HFF-Myc (cell line): ENCODE measurements at places on chromosomes 2 and 18.

DNA sequence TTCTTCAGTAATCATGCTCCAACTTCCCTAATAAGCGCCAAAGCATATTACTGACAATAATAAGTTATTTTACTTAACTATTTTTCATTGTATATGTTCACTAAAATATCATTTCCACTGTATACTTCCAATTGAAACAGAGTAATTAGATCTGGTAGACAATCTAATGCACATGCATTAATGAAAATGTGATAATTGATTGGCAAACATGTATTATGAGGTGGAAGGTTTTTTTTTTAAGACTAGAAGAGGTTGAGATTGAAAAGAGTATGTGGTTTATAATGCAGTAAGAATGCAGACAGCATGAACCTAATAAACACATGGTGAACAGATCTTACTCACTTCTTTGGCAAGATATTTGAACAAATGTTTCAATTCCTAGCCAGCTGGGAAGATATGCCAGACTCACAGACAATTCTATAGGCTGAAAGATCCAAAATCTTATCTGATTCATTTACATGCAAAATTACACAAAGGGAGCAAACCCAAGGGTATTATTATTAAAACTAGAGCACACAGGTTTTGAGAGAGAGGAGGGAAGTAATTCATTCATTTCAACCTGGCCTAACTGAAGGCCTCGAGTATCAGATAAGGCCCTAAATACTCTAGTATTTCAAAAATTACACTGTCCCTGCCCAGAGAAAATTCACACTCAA, 2.8 kb downstream of the NCKAP1 start:
- peak; percentile 52 for DNase-seq

- DNase-seq = no peak
Measured at GRCh38 chr2:211690736-211691135, 847.9 kb downstream of the ERBB4 start.

GRCh38 chr2:109085912-109086742, 42.9 kb upstream of the SH3RF3 start:
- no peak for DNase-seq

DNA sequence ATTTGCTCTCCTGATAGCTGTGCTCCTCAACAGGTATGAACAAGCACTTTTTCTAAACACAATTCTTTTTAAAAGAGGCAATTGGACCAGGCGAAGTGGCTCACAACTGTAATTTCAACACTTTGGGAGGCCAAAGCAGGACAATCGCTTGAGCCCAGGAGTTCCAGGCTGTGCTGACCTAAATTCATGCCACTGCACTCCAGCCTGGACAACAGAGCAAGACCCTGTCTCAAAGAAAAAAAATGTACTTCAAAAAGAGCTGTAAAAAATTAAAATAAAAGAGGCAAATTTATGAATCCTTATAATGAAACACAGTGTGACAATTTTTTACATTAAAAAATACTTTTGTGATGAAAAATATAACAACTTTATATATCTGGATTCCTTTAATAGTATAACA, 1.8 kb upstream of the FAM124B start:
- no peak for DNase-seq

DNA sequence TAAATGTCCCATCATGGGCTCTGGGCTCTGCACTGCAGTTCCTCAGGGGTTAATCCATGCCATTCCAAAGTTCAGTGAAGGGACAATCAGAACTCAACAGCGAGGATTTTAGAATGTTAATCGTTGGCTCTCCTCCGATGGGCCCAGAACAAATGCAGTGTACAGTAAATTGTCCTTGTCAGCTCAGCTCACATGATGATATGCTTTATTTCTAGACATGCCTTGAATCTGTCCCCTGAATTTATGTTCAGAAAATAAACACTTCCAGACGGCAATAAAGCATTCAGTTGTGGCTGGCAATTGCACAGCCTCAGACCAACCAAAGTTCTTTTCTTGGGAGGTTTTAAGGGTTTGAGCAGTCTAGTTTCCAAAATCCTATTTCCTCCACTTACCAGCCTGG, 981.2 kb downstream of the BCL11A start:
- DNase-seq = no peak

DNA sequence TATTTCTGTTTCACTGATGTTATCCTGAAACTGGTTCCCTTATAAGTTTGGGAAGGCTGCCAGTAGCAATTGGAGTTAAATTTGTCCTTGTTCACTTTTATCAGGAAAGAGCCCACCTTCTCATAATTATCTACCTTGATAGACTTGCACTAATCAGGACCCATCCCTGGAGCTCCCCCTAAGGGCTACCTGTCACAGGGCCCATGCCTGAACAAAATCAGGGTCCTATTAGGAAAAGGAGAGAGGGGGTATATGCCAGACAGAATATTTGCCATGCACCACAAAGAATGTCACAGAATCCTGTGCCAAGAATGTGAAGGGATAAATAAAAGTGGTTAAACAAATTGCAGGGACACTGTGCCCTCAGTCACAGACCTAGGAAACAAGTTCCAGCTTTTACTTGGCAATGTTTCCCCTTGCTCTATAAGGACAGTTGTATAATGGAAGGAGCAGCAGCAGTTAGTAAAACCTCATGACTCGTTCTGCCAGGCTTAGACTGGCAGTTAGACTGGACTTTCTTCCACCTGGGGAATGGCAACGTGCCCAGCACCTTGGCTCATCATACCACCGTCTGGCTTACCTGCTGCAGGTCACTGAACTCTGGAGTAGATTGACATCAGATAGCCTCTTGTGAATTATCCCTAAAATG, 32.3 kb upstream of the VWC2L start:
- DNase-seq = no peak

GRCh38 chr2:238627899-238628298, 201.2 kb downstream of the ASB1 start:
- DNase-seq = no peak

GRCh38 chr2:128442891-128443302, 124.2 kb upstream of the HS6ST1 start:
- DNase-seq = no peak

DNA sequence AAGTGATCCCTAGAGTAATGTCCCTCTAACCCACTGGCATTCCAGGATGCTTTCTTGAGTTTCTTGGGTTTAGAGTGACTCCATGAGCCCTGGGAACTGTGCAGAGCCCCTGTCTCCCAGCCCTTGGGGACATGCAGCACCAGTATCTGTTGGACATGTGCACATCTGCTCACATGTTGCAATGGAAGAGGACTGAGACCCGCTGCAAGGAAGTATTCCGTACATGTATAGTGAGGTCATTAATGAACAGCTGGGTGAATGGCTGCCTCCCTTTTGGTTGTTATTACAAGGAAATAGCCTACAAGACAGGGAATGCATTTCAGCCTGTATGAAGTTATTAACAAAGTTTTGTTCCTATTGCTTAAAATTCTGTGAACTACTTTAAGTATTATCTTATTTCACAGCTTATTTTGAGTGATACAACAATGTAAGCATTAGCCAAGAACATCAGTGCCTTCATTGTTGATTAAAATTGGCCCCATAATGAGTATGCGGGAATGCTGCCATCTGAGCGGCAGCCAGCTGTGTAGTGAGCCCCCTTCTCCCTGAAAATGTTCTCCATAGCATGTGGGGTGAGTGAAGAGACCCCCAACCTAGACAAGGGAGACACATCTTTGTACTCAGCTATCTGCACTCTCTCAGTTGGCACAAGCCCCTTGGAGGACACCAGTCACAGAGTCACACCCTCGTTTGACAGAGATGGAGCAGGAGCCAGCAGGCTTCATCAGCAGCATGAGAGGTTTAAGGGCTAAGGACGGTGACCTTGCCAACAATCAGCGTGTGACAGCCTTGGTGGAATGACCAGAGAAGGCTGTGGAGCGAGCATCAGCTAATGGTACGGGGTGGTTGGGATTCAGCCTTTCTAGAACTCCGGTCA, 87.4 kb downstream of the FAM210A start:
- no peak for DNase-seq

DNA sequence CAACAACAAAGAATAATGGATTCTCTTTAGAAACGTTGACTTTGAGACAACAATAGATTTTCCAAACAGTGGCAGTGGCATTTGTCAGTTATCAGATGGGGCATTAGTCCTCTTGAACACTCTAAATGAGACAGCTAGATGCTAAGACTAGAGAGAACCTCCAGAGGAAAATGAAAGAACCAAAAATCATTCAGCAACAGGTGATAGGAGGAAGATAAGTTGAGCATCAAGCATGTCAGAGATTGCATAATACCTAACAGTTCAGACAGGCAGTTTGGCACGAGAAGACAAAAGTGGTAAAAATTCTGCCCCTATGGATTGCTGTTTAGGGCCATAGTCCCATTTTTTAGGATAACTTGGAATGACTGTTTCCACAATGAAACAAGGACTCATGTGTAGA, 67.9 kb upstream of the NOL4 start:
- DNase-seq = no peak

DNA sequence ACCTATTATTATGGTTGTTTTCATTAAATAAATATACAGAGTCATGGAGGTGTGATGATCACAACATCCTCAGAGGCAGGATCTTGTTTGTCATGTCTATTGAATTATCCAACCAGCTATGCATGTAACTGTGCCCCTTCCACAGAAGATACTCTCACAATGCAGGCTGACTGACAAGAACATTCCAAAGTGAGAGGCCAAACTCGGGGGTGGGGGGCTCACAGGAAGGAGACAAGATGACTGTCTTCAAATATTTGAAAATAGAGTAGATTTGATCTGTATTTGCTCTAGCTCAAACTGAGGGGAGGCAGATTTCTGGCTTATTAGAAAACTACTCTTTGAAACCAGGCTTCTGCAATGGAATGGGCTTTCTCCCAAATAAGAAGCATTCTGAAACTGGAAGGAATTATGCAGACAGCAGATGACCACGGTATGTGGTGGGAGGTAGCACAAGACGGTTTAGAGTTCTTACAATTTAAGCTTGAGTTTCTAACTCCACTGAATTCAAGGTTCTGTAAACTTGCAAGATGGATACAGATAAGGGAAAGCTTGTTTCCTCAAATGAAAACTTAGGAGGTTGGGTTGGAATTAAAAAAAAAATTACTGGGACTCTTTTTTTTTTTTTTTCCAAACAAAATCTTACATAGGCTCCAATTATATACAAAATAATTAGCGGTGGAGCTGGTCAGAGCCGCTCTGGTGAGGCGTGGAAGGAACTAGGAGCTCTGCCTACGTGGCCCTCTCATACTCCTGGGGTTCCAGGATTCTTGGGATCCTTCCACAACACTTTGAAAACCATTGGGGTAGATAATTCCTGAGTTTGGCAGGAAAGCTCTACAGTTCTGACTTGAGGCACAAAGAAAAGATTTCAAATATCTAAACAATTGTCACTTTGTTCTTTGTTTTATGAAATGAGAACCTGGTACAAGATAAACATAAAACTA, 79.3 kb downstream of the PLA2R1 start:
- no peak for DNase-seq

DNA sequence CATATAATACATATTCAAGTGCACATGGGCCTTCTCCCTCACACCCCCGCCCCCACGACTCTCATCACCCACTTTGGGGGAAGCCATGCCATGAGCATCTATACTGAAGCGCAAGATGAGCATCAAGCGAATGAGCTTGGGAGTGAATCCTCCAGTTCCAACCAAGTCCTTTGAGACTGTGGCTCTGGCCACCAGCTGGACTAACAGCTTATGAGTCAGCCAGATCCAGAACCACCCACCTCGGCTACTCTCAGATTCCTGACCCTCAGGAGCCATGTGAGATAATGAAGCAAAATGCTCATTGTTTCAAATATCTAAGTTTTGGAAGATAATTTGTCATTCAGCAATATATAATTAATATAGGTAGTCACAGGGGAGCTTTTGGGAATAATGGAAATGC, 22.2 kb upstream of the IL1RL1 start:
- DNase-seq = no peak

GRCh38 chr18:39660141-39660540, 2094.5 kb upstream of the CELF4 start:
- DNase-seq = no peak

- no peak for DNase-seq
Measured at GRCh38 chr2:65863713-65864112, 431.3 kb upstream of the SPRED2 start.

DNA sequence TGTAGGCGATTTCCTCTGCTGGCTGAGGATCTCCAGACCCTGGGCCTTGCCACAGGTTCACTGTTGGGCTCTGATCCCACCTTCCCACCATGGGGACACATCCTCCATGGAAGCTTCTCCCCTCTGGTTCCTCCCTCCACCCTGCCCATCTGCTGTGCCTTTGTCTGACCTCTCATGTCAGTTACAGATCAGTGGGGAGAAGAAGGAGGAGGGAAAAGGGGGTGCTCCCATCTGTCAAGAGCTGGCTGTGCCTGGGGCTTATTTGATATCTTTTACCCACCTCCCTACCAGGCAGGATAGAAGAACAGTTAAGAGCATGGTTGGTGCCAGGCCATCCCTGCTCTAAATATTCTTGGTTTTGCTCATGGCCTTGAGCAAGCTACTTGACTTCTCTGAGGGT, 12.3 kb upstream of the DNAJB2 start:
- DNase-seq = no peak

- no peak for DNase-seq
Measured at GRCh38 chr2:3504741-3505140, 14.6 kb downstream of the ADI1 start.

GRCh38 chr2:73173781-73174180, 28.6 kb upstream of the NOTO start:
- no peak for DNase-seq

- no peak for DNase-seq
Measured at GRCh38 chr2:24404491-24404921, 44.2 kb upstream of the ITSN2 start.

DNA sequence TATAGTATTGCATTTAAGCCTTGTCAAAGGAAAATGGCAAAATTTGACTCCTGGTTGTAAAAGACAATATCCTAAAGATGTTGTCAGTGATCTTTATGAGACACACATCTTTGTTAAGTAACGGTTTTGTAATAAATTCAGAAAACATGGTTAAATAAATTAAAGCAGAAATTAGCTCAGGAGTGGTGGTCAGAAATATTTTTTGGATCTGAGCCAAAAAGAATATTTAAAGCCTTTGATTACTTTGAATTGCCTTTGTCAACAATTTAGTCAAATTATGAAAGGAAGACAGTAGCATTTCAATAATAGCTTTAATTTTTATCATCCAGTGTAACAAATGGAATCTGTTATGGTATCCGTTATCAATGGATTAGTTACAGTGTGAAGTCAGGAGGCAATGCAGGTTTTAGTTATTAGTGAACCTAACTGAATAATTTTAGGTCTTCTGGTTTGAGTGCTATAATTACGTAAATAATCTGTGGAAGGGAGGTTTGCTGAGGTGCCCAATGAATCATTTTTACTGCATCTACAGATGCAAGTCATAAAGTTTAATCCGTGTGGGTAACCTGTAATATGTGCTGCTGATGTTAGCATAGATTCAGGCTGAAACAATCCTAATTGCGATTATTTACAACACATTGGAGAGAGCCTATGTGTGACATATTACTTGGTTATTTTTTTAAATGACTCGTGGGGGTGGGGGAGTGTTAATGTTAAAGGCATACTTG, 42.7 kb downstream of the SMAD4 start:
- no peak for DNase-seq
